ENCODE measurements at places on chromosomes 6 and 20.

- H3K27me3 ChIP-seq, result no peaks in the 10 kb centered on the region
- DNase-seq, result no peak
- H3K36me3 ChIP-seq, result no peaks in the 10 kb centered on the region
Measured at GRCh38 chr6:136050475-136050874, 199.0 kb downstream of the PDE7B start.

DNA sequence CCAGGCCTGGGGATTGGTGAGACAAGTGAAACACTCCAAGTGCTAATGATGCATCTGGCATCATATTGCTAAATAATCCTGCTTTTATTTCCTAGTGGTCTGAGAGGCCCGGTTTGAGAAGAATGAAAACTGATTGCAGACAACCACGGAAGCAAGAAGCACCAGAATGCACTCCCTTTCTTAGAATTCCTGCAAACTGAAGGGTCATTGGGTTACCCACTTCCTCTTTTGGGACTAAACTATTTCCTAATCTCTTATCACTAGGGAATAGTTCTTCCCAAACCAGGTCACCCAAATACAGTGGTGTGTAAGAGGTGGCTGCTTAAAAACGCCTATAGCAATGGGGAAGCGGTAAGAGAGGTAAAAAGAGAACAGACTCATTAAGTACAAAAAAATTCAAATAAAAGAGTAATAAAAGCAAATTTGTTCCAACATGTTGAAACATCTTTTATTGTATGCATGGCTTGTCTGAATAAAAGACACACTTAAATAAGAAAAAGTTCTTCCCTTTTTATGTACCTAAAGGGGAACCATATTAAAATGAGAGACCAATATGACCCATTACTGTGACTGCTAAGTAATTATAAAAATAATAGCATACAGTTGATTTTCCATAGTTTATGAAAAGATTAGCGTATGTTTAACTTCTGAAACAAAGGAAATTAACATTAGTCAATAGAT, 125.8 kb downstream of the MYB start:
- H3K36me3 ChIP-seq, result peaks cover 5% of the 10 kb centered on the region
- no peaks in the 10 kb centered on the region for H3K27me3 ChIP-seq
- no peak for DNase-seq
- H3K4me1 ChIP-seq, result no peaks in the 10 kb centered on the region
- H3K27ac ChIP-seq, result no peak overlapping the region

GRCh38 chr20:23926944-23927872, 47.7 kb upstream of the CST5 start:
- H3K27me3 ChIP-seq, result no peaks in the 10 kb centered on the region
- H3K4me1 ChIP-seq, result no peaks in the 10 kb centered on the region
- H3K36me3 ChIP-seq, result no peaks in the 10 kb centered on the region

GRCh38 chr20:48924756-48925109, 3.2 kb downstream of the ARFGEF2 start:
- H3K4me1 ChIP-seq, result peaks cover 38% of the 10 kb centered on the region
- H3K4me3 ChIP-seq, result no peak overlapping the region
- H3K36me3 ChIP-seq, result no peaks in the 10 kb centered on the region
- no peaks in the 10 kb centered on the region for H3K27me3 ChIP-seq
- no peak for DNase-seq
- no peak overlapping the region for H3K27ac ChIP-seq

- H3K4me1 ChIP-seq, result peaks cover 26% of the 10 kb centered on the region
- H3K36me3 ChIP-seq, result no peaks in the 10 kb centered on the region
- H3K27me3 ChIP-seq, result no peaks in the 10 kb centered on the region
- no peak overlapping the region for H3K27ac ChIP-seq
Measured at GRCh38 chr20:49445176-49445575, 37.3 kb downstream of the KCNB1 start.

DNA sequence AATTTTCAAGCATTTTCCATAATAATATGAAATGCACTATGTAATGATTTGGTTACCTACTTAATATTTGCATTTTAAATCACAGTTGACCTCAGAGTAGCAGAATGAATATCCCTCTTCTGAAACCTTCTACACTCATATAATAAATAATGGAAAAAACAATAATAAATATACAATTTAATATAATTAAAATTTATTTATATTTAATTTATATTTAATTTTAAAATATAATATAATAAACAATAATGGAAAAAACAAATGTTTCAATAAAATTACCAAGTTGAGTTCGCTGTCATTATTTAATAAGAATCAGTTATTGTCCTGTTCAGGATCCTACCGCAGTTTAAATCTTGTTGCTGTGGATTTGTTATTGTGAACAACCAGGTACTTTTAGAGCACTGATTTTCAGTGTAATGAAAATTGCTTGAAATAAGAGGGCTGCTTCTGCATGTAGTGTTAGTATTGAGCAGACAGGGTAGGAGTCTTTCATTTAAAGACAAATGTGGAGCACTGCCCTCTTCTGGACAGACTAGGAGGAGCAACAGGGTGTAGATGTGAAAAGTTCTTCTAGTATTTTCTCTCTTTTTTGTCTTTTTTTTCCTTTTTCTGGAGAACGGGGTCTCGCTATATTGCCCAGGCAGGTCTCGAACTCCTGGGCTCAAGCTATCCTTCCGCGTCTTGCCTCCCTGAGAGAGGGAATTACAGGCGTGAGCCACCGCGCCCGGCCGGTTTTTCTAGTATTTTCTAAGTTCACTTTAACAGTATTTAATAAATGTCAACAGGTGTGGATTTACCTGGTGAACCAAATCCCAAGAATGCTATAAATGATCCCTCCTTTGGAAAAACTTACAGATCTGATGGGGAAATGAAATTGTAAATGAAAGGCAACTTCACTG, 13.6 kb downstream of the TRAPPC3L start:
- peak; percentile 4 for DNase-seq
- H3K27me3 ChIP-seq, result no peaks in the 10 kb centered on the region
- H3K27ac ChIP-seq, result no peak overlapping the region
- H3K4me1 ChIP-seq, result peaks cover 8% of the 10 kb centered on the region
- no peak overlapping the region for H3K4me3 ChIP-seq

GRCh38 chr20:16580147-16580546, 6.9 kb upstream of the KIF16B start:
- peak overlapping the region; percentile 55 for H3K27ac ChIP-seq
- no peak overlapping the region for H3K4me3 ChIP-seq
- H3K36me3 ChIP-seq, result no peaks in the 10 kb centered on the region
- peaks cover 6% of the 10 kb centered on the region for H3K4me1 ChIP-seq

DNA sequence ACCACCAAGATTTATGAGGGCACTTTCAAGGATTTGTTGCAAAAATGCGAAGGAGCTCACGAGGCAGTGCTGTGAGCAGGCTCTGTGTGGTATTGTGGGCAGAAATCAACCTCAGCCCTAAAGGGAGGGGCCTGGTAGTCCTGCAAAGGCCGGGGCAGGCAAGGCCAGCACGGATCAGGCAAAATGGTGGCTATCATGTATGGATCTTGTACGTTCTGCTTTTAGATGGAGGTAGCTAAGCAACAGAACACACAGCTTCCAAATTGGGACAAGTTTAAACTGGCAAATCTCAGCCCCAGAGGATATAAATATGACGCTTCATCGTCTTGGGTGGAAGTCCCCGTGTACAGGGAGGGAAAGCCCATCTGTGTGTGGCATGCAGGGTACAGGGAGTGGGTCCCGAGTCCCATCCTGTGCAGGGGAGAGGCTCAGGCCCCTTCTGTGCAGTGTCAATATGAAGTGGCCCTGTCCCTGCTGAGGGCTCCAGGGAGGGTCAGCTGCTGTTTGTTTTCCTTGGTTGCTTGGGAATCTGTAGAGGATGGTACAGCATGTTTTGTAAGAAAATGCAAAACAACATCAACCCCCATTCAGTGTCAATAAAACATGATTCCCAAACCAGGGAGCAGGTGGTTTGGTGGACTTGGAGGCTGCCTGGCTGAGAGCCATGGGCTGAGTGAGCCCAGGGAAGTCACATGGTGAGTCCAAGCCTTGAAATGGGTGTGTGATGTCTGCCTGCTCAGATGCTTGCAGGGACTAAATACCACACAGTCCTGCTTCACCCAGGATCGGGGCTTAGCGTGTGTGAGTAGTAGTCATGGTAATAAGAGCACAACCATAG, 113.0 kb downstream of the SYCP2 start:
- no peaks in the 10 kb centered on the region for H3K27me3 ChIP-seq
- no peak overlapping the region for H3K4me3 ChIP-seq
- no peaks in the 10 kb centered on the region for H3K36me3 ChIP-seq
- no peaks in the 10 kb centered on the region for H3K4me1 ChIP-seq
- H3K27ac ChIP-seq, result no peak overlapping the region

- H3K27me3 ChIP-seq, result no peaks in the 10 kb centered on the region
- no peak overlapping the region for H3K27ac ChIP-seq
- no peak overlapping the region for H3K4me3 ChIP-seq
- H3K36me3 ChIP-seq, result no peaks in the 10 kb centered on the region
Measured at GRCh38 chr6:10081075-10081474, 333.8 kb downstream of the TFAP2A start.

- H3K27me3 ChIP-seq, result no peaks in the 10 kb centered on the region
- H3K4me1 ChIP-seq, result no peaks in the 10 kb centered on the region
- no peak for DNase-seq
- no peak overlapping the region for H3K4me3 ChIP-seq
- H3K27ac ChIP-seq, result no peak overlapping the region
Measured at GRCh38 chr6:39188571-39188970, 40.7 kb downstream of the KCNK5 start.

DNA sequence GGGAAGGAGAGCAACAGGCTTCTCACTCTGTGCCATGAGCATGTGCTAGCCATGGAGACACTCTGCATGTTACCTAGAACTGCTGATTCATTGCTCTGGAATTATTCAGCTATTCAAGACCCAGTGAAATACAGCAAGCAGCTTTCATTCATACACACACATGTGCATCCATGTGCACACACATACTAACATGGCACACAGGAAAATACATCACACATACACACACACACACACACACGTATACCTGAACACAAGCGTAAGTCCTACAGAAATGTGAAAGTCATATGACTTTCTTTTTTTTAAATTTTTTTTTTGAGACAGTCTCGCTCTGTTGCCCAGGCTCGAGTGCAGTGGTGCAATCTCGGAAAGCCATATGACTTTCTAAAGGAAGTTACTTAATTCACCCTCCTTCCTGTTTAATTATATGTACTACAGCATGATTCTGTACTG, 108.2 kb upstream of the NFATC2 start:
- H3K4me1 ChIP-seq, result peaks cover 18% of the 10 kb centered on the region
- H3K4me3 ChIP-seq, result no peak overlapping the region
- no peak overlapping the region for H3K27ac ChIP-seq
- H3K27me3 ChIP-seq, result no peaks in the 10 kb centered on the region

Data from gastrocnemius medialis (tissue), 4 donors.